ENCODE measurements at places on chromosomes 12 and 14.

GRCh38 chr12:54448344-54448743 lies 25.1 kb downstream of the GTSF1 start:
- no peak for DNase-seq

DNA sequence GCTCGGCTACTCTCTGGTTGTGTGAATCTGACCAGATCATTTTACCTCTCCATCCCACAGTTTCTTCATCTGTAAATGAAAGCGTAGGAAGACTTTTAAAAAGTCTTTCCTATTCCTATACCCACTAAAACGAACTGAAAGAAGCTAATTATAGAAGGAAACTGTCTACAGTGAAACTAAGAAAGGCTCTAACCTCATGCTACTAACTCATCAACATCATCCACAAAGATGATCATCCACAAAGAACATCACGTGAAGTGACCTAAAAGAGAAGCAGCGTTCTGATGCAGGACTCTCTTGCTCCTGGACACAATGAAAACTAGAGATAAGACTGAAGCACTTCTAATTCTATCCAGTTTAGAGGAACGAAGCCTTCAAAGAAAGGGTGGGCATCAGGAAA lies 58.5 kb upstream of the OSBPL8 start:
- no peak for DNase-seq

- no peak for DNase-seq
Observed at GRCh38 chr12:32988982-32989381, 92.4 kb upstream of the PKP2 start.

- DNase-seq: peak; percentile 98
Observed at GRCh38 chr12:53427905-53428594, 4.4 kb downstream of the AMHR2 start.

GRCh38 chr14:23294734-23295561 lies 7.7 kb downstream of the PPP1R3E start:
- peak; percentile 55 for DNase-seq

DNA sequence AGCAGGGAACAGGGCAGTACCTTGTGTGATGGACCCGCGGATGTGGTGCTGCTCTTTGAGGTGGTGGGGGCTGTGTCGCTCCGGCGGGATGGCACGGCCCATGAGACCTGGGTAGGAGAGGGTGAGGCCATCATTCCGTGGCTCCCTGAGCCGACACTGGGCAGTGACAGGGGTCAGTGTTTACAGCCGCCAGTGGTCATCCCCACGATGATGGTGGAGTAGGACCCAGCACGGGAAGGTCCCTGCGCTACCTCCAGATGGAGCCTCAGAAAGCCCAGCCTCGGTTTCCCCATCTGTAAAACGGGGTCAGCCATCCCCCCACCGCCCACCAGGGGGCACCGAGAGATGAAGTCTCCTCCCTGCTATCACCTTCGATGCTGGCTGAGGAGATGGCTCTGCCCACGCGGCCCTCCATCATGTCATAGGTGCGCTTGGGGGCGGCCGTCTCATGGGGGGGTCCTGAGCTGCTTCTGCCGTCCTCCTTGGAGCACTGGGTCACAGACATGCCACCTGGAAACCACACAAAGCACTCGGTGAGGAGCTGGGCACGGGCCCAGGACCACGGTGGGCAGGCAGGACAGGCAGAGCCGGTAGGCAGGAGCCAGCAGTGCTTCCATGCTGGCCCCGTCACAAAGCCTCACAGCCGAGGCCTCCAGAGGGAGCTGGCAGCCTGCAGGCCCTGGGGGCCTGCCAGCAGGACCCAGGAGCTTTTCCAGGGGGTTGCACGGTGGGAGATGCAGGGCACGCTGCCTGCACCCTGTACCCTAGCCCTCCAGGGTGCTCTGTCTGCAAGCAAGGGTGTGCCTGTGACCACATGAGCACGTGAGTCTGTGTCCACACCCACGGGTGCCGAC lies 53.1 kb downstream of the RFLNA start:
- peak; percentile 26 for DNase-seq

GRCh38 chr12:42446761-42447160 lies 120.8 kb downstream of the PPHLN1 start:
- no peak for DNase-seq

DNA sequence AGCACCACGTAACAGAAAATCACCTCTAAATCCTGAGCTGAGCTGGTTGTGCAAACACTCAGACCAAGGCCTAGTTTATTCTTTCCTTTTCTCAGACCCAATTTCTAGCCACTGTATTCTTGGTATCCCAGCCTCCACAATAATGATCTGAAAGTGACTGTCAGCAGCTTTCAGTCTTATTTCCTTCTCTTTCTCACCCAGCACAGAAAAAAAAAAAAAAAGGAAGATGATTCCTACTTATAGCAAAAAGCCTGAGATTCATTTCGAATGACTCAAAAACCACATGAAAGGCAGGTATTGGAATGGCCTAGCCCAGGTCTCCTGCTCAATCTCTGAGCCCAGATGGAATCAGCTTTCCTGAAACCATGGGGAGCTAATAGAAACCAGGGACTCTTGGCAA lies 298.6 kb upstream of the PPFIA2 start:
- DNase-seq: peak; percentile 32

DNA sequence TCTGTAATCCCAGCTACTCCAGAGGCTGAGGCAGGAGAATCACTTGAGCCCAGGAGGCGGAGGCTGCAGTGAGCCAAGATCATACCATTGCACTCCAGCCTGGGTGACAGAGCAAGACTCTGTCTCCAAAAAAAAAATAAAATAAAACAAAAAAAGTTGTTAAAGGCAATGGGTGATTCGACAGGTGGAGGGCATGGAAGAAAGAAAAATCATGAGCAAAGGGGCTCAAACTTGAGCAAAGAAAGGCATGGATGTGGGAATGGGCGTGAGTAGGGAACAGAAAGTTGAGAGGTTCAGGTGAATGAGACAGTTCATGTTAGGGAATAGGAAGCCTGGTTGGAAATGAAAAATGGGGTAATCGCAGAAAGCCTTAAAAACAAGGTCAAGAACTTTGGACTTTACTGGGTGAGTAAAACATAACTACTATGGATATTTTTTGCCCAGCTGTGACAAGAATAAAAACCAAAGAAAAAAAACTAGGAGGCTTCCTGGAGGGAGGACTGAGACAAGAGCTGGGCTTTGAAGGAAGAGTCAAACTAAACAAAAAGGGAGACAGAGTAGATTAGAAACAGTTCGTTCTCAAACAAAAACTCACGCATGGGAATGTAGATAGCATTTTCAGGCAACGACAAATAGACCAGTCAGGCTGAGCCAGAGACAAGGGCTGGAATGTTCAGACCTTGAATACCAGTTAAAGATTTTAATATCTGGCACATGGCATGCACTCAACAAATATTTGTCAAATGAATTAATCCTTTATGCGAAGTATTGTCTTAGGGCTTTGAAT lies 18.8 kb downstream of the PYM1 start:
- no peak for DNase-seq

- DNase-seq: no peak
Observed at GRCh38 chr12:49733219-49734017, 7.9 kb upstream of the TMBIM6 start.

DNA sequence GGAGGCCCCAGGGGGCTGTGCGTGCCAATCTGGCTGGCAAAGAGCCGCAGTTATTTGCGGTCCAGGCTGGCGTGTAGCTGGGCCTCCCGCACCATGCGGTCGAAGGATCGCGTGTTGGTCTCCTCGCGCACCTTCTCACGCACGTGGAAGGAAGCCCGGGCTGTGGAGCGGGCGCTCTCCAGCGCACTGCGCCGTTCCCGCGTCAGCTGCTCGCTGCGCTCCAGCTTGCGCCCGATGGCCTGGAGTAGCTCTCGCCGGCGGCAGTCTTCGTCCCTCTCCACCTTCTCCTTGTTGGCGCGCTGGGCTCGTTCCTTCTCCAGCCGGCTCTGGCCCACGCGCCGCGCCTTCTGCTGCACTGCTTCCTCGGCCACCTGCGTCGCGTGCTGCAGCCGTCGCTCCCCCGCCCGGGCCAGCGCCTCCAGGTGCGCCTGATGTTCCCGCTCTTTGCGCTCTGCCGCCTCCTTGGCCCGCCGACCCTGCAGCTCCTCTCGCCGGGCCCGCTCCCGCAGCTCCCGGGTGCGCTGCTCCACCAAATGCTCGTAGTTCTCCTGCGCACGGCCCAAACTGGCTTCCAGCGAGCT lies 3.1 kb downstream of the CCDC177 start:
- no peak for DNase-seq

DNA sequence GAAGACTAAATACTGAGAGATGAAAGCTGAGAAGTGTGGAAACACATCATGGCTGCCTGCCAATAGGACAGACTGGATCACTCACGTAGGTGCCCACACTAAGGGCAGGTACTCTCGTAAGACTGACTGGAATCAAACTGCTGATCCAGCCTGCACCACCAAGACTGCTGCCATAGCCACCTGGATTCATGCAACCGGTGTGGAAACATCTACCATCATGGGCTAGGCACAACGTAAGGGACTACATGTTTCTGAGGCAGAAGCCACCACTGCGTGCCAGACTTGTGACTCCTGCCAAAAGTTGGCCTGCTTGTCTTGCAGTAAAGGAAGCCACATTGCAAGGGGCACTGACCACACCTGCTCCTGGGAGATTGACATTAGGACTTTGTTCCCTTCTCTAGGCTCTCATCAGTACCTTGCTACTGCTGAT lies 3.8 kb downstream of the POMT2 start:
- no peak for DNase-seq

- no peak for DNase-seq
Observed at GRCh38 chr12:1523046-1523445, 71.3 kb downstream of the FBXL14 start.

DNA sequence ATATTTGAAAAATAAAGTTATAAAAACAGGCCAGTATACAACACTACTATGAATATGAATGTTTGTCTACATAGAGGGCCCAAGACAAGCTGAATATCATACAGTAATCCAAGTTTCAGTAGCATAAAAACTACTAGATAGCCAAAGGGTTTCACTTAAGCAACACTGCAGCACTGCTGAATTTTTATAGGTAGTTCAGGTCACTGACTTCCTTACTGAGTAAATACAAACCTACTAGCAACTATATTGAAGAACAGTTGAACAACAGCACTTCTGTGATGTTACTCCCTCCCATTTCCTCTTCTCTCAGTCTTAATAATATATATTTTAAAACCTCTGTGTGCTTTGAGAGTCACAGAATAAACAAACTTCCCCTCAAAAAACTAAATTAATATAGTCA lies 42.7 kb downstream of the GTF2A1 start:
- no peak for DNase-seq

- no peak for DNase-seq
Observed at GRCh38 chr12:21690704-21691368, 33.2 kb upstream of the LDHB start.

DNA sequence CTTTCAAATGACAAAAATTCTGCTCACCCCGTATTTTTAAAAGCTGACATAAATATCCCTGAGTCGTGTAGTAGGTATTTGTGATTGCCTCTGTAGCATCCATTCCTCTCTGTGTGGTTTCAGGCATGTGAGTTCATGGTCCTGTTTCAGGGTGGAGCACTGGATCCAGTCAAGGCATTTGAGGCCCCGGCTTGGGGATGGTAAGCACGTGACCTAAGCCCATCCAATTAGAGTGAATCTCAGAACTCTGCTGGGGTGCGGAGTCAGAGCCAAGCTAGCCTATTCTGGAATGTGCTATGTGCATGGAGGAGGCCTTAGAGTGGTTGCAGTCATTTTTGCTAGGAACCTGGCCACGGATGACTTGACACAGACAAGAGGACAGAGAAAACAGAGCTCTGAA lies 4.3 kb upstream of the CSRP2 start:
- DNase-seq: peak; percentile 67

DNA sequence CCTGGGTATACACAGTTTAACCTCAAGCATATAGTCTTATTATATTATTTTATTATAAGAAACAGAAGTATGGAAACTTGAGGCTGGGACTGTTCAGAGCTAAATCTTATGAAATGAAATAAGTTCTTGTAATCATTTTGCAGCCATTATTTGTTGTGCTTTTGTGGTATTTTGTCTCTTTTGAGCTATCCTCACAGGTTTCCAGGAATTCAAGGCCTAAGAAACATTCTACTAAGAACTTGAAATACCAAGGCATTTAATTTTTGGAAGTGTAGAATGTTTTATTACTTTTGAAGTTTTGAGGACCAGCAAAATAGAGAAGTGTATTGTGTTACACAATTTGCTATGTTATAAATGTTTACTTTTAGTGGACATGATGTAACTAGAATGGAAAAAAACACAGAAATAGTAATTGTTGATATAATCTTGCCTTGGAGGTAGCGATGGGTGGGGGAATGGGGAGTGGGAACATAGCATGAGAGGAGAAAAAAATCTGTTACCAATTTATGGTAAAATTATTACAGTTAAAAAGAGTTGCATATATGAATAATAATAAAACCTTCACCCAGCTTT lies 81.7 kb downstream of the CRADD start:
- no peak for DNase-seq

DNA sequence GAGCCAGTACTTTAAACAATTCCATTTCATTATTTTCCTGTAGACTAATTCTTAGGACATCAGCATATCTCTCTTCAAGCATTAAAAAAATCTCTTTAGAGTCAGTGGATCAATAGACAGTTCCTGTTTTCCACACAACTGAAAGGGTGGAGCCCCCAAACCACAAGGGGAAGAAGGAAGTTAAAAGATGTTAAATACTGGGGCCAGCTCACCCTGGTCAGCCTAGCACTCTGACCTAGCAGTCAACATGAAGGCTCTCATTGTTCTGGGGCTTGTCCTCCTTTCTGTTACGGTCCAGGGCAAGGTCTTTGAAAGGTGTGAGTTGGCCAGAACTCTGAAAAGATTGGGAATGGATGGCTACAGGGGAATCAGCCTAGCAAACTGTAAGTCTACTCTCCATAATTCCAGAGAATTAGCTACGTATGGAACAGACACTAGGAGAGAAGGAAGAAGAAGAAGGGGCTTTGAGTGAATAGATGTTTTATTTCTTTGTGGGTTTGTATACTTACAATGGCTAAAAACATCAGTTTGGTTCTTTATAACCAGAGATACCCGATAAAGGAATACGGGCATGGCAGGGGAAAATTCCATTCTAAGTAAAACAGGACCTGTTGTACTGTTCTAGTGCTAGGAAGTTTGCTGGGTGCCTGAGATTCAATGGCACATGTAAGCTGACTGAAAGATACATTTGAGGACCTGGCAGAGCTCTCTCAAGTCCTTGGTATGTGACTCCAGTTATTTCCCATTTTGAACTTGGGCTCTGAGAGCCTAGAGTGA lies at the start of gene LYZ:
Gene LYZ (plus strand): TSS at position 220 of the 777 bp plus-strand sequence. CDS start 28 bp downstream, at position 248.
- no peak for DNase-seq

DNA sequence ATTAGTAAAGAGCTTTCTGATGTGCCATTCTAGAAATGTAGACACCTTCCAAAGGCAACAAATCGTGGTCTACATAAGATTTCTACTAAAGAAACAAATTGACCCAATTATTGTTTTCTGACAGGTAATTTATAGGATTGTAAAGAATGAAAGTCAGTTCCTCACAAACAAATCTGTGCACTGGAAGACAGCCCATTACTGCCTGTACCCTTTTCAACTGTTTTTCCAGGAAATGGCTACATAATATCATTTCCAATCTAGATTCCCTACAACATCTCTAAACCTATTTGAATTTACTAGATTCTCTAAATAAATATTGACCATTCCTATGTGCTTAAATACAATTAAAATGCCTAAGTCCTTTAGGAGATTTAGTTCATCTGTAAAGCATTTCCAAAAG lies 939.1 kb downstream of the FSCB start:
- DNase-seq: no peak

GRCh38 chr14:79904497-79904896 lies 306.8 kb downstream of the DIO2 start:
- no peak for DNase-seq

Data from ACHN (cell line).